ENCODE measurements at places on chromosomes 7 and 10.
A peak's percentile ranks its signal among the peaks of the same experiment; 100 is the strongest.

- no peak for DNase-seq
Observed at GRCh38 chr7:110881721-110882120, 209.2 kb upstream of the LRRN3 start.

DNA sequence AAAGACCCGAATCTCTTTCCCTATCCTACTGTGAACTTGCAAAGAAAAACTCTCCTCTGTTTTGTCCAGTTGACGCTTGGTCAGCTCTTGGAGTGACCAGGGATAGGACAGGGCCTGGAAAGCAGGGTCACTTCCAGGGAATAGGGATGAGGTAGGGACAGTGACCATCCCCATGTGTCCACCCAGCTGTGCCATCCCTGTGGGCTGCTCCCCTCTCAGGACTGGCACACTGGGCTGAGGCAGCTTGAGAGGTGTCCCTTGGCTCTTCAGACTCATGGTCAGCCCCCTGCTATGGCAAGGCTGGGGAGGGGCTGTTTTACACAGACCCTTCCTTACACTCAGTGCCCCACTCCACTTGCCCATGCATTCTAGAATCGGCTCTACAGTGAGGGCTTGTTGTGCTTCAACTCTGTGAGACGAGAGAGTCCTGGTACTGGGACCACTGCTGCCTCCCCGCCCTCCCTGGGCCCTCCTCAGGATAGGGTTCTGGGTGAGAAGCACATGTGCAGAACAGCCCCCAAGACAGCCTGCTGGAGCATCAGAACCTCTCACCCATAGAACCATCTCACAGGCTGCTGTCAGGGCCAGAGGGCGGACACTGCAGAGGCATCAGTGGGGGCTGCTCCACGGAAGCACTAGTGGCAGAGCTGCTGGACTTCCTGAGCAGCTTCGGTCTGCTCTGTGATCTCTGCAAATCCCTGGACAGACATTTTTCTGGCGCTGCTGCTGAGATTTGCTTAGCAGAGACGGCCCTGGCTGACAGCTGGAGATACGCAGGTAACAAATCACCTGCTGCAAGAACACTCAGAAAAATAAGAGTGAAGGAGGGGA, 202.8 kb upstream of the CXCL12 start:
- no peak for DNase-seq

DNA sequence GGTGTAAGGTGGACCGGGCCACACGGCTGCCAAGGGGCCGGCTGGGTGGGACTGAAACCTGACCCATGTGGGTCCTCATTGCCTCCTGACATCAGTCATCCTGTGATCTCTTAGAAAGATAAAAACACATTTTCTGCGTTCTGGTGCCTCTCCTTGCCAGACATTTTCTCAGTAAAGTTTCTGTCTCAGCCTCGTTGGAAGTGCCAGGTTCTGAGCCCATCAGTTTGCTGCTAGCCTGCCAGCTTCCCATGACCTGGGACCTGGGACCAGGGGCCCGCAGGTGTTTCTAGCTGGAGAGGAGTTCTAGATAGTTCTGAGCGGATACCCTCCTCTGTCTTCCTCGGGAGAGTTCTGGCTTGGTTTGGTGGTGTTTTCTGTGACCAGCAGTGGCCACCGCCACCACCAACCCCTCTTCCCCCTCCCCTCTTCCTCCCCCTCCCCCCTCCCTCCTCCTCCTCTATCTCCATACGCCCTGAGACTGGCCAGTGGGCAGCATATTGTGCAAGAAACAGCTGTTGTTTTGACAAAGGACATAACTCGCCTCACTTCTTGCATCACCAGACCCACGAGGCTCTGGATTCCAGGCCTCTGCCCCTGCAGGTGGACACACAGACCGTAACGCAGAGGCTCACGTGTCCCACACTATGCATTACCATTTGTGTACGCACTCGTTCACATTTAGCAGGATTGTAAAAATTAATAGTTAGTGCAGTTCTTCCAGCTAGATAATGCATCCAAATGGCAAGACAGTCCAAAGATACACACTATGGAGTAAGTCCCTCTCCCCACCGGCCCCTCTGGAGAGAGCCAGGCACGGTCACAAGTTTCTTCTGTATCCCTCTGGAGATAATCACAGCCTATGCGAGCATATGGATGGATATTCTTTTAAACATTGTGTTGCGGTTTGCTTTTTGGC, 94.6 kb downstream of the CUX1 start:
- no peak for DNase-seq

- no peak for DNase-seq
Observed at GRCh38 chr7:85469446-85470010, 282.7 kb upstream of the SEMA3D start.

GRCh38 chr7:47031786-47032535, 550.0 kb downstream of the TNS3 start:
- DNase-seq = no peak

DNA sequence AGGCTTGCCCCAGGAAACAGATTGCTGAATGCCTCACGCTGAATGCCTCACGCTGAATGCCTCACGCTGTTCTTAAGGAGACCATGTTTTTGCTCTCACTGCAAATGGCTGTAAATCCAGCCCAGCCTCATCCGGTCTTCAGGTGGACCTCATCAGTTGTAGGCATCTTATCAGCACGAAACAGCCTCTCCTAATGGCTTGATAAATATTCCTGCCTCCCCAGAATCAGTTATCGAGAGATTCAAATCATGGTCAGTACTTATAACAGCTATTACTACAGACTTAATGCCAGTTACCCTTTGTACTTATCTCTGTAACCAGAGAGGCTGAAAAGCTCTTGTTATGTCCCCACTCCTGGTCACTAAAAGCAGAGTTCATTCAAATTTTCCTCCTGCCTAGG, 290.6 kb downstream of the FZD1 start:
- no peak for DNase-seq

GRCh38 chr7:151351967-151352366, 10.4 kb downstream of the NUB1 start:
- peak; percentile 70 for DNase-seq

GRCh38 chr10:26573674-26574073, 123.8 kb upstream of the PDSS1 start:
- peak; percentile 2 for DNase-seq

GRCh38 chr10:96208271-96208670, 63.1 kb downstream of the BLNK start:
- DNase-seq = no peak

- DNase-seq = no peak
Observed at GRCh38 chr7:146773506-146773905, 656.9 kb downstream of the CNTNAP2 start.

- no peak for DNase-seq
Observed at GRCh38 chr10:116168329-116168728, 104.7 kb downstream of the GFRA1 start.

DNA sequence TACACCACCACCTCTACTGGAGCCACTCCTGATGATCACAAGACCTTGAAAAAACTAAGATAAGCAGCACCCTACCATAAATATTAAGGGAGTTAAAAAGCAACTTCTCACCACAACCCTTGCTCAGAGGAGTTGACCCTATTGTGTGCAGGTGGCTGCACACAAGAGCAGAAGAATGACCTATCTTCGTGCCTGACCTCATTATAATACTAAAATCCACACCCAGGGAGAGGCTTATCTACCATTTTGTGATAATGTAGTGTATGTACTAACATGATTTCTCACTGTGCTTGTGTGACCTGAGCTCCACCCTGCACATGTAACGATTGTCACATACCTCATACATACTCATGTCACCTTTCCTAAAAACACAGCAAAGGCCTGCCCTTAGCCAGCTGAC, 205.0 kb upstream of the MBL2 start:
- no peak for DNase-seq

- DNase-seq = no peak
Observed at GRCh38 chr7:134988161-134988560, 1.9 kb downstream of the AGBL3 start.

DNA sequence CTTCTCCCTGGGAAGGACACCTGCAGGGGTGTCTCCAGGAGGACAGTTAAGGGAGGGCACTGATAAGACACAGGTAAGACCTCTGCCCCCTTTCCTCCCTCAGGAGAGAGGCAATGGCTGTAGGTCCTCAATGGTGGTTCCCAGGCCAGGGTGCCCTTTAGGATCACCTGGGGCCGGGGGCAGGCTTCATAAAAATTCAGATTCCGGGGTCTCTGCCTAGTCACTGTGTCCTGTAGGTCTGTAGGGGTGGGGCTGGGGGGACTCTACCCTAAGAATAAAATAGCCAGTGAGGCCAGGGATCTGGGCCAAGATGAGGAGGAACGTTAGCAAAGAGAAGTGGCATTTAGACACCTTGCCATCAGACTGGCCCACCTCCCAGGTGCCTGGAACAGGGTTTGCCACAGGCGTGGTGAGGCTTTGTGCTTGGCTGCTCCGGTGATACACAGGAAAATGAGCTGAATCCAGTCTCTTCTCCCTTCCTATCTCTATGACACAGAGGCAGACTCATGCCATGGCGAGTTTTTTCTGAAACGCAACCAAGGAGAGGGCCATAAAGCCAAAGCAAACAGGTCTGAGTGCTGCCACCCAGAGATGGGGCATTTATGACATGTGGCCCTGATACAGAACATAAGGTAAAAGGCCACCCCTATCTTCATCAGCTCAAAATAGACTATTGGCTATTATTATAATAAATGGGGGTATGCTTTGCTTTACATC, 52.6 kb downstream of the SH3PXD2A start:
- no peak for DNase-seq

GRCh38 chr7:140033036-140033435, 29.7 kb downstream of the PARP12 start:
- DNase-seq = no peak

DNA sequence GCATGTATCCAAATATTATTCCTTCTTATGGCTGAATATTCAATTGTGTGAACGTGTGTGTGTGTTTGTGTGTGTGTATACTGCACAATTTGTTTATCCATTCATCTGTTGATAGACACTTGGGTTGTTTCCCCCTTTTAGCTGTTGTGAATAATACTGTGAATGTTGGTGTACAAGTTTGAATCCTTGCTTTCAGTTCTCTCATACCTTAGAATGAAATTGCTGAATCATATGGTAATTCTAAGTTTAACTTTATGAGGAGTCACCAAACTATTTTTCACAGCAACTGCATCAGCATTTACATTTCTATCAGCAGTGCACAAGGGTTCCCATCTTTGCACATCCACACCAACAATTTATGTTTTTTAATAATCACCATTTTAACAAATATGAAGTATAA, 86.9 kb upstream of the GATAD1 start:
- DNase-seq = no peak

DNA sequence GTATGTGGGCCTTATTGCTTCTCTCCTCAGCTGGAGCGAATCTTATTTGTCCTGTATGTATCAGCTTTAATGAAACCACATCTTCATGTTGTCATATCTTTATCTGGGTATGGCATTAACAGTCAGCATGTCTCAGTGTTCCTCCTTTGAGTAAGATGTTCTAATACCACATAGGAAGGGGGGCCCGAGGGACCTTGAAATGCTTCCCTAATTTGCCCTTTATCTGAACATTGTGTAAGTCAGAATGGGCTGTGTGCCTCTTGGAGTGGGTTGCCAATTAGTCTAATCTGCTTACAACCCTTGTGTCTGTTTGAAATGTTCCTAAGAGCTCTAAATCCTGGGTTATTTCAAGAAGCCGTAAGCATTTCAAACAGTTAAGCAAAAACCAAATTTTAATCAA, 623.8 kb downstream of the SUGCT start:
- DNase-seq = no peak

GRCh38 chr7:123796568-123796967, 47.8 kb upstream of the WASL start:
- DNase-seq = no peak

Measured in CD4-positive, alpha-beta T cell treated with Interleukin-4 for 4 hours (primary cell).